HAP-1 (cell line): ENCODE measurements at places on chromosomes 7 and 10.
A peak's percentile ranks its signal among the peaks of the same experiment; 100 is the strongest.

DNA sequence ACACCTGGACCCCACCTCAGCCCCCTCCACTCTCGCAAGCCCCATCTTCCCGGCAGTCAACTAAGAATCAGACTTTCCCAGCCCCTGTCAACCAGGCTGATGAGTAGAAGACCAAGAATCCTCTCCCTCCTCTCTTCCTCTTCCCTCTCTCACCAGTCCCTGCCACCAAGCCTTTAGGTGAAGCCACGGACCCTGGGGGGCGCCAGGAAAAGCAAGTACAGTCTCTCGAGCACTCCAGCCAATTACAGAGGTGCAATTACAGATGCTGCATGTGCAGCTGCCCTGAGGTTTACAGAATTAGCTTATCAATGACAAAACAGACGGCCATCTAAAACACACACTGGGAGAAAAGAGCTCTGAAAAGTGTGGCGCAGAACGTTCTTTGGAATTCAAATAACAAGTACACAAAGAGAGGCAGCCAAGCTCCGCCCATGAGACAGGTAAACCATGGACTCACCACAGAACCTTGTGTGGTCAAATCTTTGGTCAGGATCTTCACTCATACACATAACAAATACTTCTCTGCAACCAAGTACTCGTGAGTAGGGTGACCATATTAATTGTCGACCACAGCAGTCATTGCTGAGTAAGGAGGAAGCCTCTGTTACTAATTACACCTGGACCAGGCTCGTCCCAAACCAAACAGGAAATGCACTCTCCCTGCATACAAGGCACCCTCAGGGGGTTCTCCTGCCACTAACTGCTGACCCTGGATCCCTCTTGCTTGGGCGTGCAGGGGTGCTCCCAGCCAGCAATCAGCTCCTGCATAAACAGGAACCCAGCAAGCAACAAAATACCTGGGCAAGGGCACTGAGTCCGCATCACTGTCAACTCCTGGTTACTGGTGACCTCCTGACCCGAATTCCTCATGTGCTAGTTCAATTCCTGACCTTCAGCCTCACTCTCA is 189.2 kb downstream of the FAM107B start:
- DNase-seq = no peak

GRCh38 chr7:14806891-14807290 is 95.7 kb downstream of the DGKB start:
- no peak for DNase-seq

- DNase-seq = peak; percentile 38
These were observed 38.0 kb upstream of the TARP start for GRCh38 chr7:38311329-38311937.

DNA sequence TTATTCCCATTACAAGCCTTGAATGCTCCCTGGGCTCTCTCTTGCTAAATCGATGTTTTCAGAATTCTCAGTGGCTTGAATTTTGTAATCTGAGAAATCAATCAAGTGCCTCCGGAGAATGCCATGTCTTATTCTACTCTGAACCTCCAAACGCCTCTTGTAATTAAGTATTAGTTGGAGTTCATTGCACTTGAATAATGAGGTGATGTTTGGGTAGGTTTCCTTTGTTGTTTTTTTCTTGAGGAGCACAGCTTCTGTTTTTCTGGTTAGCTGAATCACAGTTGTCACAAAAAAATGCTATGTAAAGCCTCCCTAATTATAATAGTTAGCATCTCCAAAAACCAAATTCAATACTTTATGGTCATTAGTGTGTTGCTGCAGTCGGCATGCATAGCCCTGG is 100.3 kb downstream of the PLPP4 start:
- DNase-seq = no peak

GRCh38 chr7:158834878-158835784 is 5.8 kb upstream of the ESYT2 start:
- no peak for DNase-seq

GRCh38 chr10:49281461-49281860 is 17.5 kb upstream of the C10orf71 start:
- DNase-seq = no peak

DNA sequence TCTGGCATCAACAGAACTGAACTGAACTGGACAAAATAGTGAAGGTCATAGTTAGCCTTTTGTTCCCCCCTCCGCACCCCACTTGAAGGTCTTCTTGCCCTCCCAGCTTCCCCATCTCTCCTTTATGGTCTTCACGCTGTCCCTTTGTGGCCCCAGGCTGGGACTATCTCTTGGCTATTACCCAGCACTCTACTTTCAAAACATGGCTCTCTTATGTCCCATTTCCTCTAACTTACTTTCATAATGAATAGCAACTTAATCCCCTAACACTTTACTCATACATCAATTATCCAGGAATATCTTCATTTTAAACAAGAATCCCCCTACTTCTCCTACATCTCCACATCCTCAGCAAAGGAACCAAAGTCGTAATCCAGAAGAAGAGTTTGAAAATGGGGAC is 135.3 kb upstream of the ITGB1 start:
- DNase-seq = no peak

GRCh38 chr10:17617031-17617911 is at the start of gene HACD1:
Gene HACD1, minus strand, starts transcription at chr10:17617374. Its CDS starts 35 bp downstream, at chr10:17617339.
- DNase-seq = peak; percentile 90

- DNase-seq = no peak
These were observed 314.1 kb upstream of the SP4 start for GRCh38 chr7:21113609-21114415.

DNA sequence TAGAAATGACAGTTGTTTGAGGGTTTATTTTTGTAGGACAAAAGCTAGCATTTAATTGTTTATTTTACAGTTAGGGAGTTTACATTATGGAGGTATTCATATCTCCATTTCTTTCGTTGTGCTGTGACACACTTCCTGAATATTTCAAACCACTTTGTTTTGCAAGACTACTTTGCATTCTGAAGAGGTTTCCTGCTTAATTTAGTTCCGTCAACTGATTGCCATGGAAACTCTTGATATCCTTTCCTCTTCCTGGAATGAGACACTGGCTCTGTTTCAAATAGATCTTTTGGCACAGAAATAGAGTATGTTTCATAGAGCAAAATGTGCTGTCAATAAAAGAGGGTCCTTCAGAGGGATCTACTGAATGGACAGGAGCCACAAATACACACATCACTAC is 159.5 kb upstream of the AGR3 start:
- DNase-seq = no peak

GRCh38 chr7:67847092-67847787 is 850.6 kb downstream of the TYW1 start:
- no peak for DNase-seq

DNA sequence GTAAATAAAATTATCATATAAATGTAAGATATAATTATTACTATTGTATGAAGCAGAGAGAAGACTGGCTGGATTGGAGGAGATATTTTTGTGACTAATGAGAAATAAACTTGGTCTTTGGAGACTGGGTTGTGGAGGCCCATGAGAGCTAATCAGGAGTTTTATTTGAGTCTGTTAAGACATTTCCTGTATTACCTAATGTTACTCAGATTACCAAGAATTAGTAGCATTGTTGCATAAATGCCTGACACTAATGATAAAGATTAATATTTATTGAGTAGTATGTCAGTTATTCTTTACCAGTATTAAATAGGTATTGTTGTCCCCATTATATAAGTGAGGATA is 7.1 kb downstream of the CCDC126 start:
- no peak for DNase-seq
